HFF-Myc (cell line): ENCODE measurements at places on chromosomes 12 and 14.

DNA sequence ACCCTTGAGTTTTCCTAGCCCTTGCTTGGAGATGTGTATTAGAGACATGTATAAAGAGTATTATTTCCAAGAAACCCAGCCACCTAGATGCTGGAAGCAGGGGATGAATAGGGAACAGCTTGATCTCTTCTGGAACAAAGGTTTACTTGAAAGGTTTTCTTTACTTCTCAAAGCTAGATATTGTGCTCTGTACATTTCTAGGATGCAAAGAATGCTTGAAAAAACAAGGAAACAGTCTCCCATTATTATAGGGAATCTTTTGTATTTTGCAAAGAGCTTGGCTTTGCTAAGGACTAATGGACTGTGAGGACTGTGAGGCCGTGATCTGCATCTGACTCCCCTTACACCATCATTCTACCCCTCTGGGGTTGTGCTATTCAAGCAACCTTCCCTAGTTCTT is 77.9 kb downstream of the PRICKLE1 start:
- no peak for DNase-seq

- no peak for DNase-seq
Measured at GRCh38 chr12:75781532-75782046, 250.0 kb downstream of the PHLDA1 start.

DNA sequence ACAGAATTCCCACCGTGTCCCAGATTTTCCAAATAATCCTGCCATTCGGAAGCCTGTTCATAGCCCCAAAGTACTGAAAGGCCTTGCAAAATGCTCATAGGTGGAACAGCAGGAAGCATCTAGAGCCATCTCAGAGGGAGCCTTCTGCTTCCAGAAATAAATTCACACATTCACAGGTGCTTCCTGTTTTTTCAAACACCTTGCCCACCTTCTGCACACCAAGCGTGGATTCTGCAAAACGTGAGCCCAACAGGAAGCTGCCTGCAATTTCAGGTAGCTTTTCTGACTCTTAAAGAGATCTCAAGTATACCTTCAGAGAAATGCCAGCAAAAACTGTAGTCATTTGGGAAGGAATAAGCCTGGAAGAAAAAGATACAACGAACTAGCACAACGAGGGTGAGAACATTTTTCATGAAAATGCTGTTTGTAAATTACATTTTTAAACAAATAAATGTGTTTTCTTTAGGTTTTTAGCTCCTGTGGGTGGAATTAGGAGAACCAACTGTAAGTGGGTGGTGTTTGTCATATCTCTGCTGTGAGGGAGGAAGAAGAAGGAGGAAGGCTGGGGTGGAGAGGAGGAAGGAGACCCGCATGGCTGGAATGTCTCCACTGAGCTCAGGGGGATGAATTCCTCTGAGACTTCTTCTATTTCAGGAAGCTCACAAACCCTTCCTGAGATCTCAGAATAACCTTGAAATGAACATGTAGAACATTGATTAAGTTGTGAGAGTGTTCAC is at the start of gene IFNG-AS1:
Gene IFNG-AS1, plus strand, starts transcription at position 264 of the 737 bp plus-strand sequence.
- no peak for DNase-seq

DNA sequence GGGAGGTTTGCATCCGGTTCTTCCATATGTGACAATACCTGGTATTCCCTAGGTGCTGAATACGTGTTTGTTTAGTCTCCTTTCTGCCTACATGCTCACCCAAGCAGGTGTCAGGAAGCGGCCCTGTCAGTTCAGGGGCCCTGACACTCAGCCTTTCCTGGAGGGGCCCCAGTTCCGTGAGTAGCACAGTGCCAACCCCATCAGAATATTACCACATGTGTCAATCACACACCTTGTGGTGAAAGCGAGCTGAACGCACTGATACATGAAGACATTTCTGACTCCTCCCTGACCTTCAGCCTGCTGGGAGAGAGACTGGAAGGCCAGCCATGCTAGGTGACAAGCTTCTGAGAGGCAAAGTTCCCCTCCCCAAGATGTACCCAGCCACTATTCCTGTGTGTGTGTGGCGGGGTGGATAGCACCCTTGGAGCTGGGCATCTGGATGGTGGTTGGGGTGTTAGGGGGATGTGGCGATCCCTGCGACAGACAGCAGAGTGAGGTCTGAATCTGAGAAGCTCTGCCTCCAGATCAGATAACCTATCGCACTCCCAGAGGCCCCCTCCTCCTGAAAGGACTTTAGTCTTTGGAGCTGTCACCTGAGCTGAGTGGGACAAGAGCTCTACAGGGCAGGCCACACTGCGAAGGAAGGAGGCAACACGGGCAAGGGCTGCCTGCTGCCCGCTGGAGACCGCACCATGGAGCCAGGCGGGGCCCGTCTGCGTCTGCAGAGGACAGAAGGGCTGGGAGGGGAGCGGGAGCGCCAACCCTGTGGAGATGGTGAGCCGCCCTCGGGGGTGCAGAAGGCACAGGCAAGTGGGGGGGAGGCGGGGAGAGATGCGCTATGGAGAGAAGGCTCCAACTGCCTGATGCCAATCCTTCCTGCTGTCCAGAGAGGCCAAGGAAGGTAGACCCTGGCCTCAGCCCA is at the start of gene SOAT2:
Gene SOAT2, plus strand, starts transcription at position 604 of the 925 bp plus-strand sequence. Its CDS starts 92 bp downstream, at position 696.
- DNase-seq: no peak

GRCh38 chr12:42916143-42916542 is 326.6 kb upstream of the PRICKLE1 start:
- no peak for DNase-seq

- no peak for DNase-seq
Measured at GRCh38 chr12:89636776-89637160, 71.9 kb downstream of the ATP2B1 start.

- no peak for DNase-seq
Measured at GRCh38 chr12:122190842-122191668, 8.1 kb downstream of the LRRC43 start.

DNA sequence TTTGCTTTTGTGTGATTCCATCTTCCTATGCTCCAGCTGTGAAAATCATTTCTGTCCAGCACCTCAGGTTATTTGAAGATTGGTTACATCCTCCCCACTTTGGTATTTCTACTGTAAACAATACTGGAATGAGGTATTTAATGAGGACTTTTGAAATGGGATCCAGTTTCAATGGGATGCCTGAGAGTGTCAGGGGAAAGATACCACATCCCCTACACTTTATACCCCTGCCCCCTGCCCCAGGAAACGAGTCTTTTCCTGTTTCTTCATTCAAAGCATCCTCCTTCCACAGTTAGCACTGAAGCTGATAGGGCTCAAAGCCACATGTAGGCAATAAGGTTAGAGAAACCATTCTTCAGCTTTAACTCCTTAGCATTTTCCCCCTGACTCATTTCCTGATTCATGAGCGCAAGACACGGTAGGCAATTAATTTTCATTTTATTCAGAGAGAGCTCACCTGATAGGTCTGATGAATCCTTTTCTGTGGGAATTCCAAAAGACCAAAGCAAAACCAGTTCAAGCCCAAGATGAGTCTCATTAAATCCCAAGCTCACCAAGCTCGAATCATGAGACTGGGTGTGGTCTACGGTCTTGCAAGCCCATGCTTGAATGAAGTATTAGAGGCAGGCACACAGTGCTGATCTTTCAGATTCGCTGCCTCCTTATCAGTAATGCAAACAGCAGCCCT is 143.6 kb upstream of the CRY1 start:
- DNase-seq: no peak

DNA sequence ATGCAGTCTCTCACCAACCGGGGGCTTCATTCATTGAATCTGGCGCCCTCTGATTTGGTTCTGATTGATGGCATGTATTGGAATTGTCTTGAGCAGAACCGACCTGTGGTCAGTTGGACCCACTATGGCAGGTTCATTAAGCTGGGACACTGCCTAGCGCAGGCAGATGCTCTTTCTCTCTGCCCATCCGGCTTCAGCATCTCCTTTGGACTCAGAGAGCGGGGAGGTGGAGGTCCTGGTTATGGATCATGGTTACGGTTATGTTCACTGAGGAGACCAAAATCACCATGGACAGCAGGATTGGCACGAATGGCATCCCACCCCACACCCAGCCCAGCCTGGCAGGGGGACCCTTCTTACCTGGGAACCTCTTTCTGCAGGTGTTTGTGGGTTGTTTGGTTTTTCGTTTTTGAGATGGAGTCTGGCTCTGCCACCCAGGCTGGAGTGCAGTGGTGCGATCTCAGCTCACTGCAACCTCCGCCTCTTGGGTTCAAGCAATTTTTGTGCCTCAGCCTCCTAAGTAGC is 16.4 kb upstream of the BCL7A start:
- no peak for DNase-seq

- DNase-seq: peak; percentile 47
Measured at GRCh38 chr12:121917950-121918678, at the start of gene CFAP251. CFAP251 (plus strand) TSS chr12:121918592; CDS start chr12:121921306, 2,714 bp downstream.

GRCh38 chr14:54716862-54717261 is 149.9 kb downstream of the SAMD4A start:
- DNase-seq: no peak

DNA sequence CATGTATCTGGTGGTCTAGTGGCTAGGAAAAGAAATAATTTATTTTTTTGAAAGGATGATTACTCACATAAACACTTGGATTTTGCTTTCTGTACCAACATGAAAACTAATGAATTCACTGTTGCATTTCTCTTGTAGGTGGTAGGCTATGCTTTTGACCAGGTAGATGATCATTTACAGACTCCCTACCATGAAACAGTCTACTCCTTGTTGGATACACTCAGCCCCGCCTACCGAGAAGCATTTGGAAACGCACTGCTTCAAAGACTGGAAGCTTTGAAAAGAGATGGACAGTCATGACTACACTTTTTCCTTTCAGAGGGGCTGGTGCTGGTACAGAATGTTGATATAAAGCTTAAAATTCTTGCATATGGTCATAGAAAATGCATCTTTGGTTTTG is 6.5 kb upstream of the AK7 start:
- DNase-seq: no peak

DNA sequence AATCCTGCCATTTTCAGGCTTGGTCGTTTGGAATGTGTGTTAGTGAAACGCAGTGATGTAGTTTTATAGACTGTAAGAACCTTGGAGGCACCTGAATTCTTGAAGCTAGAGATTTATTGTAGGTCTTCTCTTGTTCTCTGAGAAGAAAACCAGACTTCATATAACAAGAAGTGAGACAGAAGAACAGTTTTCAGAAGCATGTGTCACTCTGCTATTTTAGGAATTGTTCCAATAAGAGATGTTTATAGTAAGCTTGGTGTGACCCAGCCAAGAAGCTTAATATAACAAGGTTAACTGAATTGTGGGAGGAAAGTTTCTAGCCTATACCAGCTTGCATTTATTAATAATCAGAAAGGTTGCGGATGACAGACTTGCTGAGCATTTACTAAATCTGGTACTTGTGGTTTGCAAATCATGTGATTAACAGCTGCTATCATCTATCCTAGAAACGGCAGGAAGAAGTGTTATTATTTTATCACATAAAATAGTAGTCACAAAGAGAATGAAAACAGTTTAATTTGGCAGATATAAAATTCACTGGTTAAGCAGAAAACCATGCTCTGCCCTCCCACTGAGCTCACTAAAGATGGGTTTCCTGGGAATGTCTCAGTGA is 49.2 kb upstream of the BCAT1 start:
- DNase-seq: peak; percentile 26
